ENCODE measurements at places on chromosomes 3 and 15.

DNA sequence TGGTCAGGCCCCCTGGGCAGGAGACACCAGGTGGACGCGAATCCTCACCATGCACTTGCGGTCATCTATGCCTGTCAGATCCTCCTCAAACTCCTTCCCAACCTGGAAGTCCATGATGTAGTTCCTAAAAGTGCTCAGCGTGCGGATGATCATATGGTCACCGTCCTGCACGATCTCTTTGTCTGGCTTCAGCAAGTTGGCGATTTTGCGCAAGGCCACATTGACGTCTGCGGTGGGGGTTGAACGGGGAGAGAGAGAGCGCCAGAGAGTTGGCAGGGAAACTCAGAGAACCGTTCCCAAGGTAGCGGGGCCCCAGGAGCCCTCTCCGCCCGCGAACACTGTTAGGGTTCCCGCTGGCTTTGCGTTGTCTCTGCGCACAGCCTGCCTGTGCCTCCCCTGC is 809 bp downstream of the RBP1 start:
- no peak for DNase-seq

GRCh38 chr15:75532413-75533250 is 46.5 kb downstream of the PTPN9 start:
- no peak for DNase-seq

GRCh38 chr3:76400141-76400540 is 614.8 kb upstream of the ZNF717 start:
- DNase-seq = no peak

DNA sequence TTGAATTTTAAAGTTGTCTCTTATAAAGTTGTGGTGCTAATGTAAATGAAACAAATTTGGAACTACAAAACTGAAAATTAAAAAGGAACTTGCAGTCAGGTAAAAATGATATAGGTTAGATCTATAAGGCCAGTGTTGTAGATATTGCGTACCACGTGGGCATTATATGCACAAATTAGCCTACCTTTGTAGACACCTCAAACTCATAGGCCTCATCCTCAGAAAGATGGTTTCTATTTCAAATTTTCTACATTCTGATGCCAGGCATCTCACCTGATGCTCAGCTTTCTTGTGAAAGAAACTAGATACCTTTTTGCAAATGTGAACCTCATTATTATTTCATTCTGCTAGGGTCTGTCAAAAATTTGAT is 25.6 kb downstream of the TMEM207 start:
- no peak for DNase-seq

- DNase-seq = no peak
Measured at GRCh38 chr3:169327546-169328356, 335.8 kb downstream of the MECOM start.

GRCh38 chr3:6229778-6230410 is 631.0 kb upstream of the GRM7 start:
- DNase-seq = no peak

- no peak for DNase-seq
Measured at GRCh38 chr3:5388091-5388490, 200.6 kb downstream of the EDEM1 start.

GRCh38 chr3:189903562-189904250 is 217.0 kb downstream of the P3H2 start:
- DNase-seq = no peak

GRCh38 chr3:65811086-65811761 is 227.5 kb downstream of the MAGI1 start:
- no peak for DNase-seq

GRCh38 chr3:140166861-140167599 is 232.0 kb downstream of the CLSTN2 start:
- no peak for DNase-seq

GRCh38 chr3:75048650-75049049 is 434.2 kb upstream of the CNTN3 start:
- DNase-seq = no peak

DNA sequence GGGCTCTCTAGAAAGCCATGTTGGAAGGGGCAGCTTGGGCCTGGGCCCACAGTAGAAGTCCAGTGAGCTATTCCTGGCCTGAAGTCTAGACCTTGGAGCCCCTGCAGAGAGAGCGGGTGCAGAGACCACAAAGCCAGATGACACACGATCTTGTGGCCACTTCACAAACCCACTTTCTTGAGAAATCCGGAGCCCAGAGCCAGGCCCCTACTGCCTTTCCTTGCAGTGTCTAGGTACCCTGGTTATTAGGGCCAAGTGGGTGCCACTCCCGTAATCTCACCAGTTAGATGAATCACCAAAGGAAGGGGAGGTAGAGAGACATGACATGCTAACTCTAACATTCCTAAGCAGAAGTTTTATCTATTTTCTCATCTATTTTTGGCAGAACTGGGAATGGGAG is 72.5 kb upstream of the ADAMTSL3 start:
- DNase-seq = no peak
